ENCODE measurements at places on chromosomes 4 and X.

GRCh38 chr4:15702941-15703403 is at the start of gene BST1:
TSS of gene BST1 (plus strand) at chr4:15703065. CDS start at chr4:15703145, 80 bp downstream.
- DNase-seq: peak; percentile 21

GRCh38 chr4:5710961-5711478 is at the start of gene EVC:
TSS of gene EVC (plus strand) at chr4:5711201. CDS start at chr4:5711381, 180 bp downstream.
- DNase-seq: no peak

DNA sequence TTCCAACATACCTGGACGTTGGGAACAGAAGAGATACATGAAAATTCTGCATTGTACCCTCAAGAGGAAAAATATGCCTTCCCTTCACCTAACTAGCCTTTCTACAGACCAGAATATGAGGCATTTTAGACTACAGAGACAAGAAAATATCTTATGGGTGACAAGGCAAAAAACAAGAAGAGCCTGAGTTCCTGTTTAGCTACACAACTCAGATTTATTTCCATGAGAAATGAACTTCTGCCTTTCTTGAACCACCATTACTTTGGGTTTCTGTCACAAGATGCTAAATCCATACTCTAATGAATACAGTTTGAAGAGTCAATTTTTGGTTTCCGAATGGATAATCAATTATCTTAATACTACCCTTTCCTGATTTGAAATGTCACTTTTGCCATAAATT is 18.7 kb downstream of the RCHY1 start:
- no peak for DNase-seq

- no peak for DNase-seq
These were observed 605 bp upstream of the FAT1 start for GRCh38 chr4:186724058-186724863.

DNA sequence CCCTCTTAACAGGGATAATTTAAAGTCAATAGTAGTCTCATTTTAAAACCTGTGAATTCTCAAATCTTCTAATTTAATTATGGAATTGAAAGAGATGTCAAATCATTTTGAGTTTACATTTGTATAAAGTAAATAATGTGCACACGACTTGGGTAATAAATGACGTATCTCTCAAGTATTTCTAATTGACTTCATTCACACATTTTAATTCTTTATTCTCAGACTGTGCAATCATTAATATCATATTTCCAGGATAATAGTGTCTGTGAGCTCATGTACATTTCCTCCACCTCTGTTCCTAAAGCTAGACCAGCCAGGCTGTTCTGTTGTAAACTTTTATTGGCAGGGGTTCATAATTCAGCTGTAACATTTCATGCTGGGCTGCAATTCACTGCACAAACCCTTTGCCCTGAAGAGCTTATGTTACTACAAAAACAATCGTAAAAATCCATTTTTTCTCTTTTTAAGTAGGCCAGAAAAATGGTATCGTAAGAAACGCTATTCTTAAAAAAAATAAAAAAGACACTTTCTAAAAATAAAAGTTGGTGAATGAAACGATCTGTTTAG is 1103.1 kb upstream of the TENM3 start:
- DNase-seq: no peak

DNA sequence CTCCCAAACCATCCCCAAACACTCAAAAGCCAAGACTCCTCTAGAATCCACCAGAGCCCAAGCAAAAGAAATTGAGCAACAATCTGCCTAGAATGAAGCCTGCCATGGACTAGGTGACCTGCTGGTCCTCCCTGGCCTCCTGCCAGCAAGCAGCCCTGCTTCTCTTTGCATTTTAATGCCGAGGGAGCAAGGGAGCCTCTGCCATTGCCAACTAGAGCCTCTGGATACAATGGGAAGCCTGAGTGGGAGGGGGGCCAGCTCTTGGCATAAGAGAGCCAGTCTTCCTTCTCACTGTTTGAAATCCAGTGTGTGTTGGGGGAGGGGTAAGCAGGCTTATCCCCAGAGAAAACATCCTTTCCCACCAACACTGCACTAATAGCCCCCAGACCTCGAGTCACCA is 1.5 kb upstream of the GDPD2 start:
- no peak for DNase-seq

GRCh38 chr4:41638866-41639265 is 100.9 kb downstream of the LIMCH1 start:
- DNase-seq: no peak

GRCh38 chr4:186840222-186840701 is 116.6 kb upstream of the FAT1 start:
- no peak for DNase-seq

DNA sequence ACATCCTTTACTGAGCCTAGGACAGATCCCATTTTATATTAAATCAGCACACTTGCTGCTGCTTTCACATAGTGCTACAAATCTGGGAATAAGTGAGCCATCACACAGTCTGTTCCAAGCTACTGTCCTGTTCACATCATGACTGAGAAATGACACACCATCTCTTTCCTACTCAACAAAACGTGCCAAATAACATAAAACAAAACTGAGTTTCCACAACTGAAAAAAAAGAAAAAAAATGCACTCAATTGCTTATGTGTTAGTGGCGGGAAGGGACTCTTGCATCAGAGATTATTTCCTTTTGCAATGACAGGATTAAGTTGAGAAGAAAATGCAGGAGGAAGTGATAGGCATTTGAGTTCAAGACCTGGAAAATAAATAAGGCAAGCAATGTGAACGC is 109.0 kb downstream of the SHROOM4 start:
- DNase-seq: no peak

GRCh38 chrX:40240844-40241243 is 143.1 kb upstream of the BCOR start:
- DNase-seq: no peak

GRCh38 chr4:24720436-24720835 is 74.9 kb upstream of the SOD3 start:
- DNase-seq: no peak

- DNase-seq: no peak
These were observed 58.5 kb upstream of the NHSL2 start for GRCh38 chrX:71852182-71852581.

DNA sequence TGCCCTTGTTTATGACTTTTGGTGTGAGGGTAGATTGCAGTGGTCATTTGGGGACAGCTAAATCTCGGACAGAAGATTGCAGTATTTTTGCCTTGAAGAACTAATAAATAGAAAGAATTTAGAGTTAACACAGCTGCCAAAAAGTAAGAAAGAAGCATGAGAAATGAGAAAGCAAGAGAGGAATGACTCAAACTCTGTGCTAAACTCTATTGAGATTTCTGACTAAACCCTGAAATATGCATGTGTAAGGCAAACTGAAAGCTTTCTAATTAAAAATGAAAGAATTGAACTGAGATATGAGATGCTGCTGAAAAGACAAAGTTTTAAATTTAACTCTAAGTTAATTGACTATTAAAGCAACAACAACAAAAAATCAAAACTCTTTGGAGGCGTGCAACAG is 791.3 kb downstream of the RAB28 start:
- DNase-seq: no peak

GRCh38 chr4:149572716-149573115 is 242.9 kb downstream of the IQCM start:
- DNase-seq: no peak

DNA sequence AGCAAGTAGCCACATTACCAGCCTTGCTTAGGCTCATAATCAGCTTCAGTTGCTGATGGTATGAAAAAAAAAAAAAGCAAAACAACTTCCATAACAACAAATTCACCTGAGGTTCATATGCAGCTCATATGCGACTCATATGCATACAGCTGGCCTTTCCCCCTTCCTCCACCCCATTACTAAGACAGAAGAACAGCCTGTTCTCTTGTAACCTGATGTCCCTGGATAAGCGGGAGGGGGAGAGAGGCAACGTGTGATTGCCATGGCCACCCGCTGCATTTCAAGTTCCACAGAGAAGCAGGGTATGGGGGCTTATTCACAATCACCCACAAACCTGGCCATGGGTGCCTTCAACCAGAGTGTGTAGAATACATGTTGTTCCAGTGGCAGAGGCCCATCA is 95.1 kb upstream of the DGKK start:
- DNase-seq: no peak

DNA sequence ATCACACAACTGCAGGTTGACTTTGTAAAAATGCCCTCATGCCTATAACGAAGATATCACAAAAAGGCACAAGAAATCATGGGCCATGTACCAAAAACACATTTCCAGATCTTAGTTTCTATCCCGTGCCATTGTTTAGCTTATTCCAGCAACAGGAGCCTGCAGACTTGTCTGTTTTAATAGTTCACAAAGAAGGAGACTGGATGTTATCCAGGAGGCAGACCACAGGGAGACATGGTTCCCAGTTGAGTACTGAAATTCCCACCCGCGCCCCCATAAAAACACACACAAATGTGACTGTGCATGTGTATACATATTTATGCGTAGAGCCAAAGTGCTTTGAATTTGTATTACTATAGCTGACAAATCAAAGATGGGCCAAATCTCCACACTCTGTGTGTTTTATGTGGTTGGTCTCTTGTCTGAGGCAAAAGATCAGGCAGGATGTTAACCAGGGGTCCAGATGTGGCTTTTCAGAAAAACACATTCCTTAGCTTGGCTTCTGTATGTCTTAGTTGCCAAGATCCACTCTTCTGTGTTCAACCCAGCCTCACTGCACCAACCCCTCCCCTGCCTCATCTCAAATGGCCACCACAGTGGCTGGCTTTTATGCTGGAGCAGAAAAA is 469.2 kb upstream of the DIPK2B start:
- DNase-seq: no peak

DNA sequence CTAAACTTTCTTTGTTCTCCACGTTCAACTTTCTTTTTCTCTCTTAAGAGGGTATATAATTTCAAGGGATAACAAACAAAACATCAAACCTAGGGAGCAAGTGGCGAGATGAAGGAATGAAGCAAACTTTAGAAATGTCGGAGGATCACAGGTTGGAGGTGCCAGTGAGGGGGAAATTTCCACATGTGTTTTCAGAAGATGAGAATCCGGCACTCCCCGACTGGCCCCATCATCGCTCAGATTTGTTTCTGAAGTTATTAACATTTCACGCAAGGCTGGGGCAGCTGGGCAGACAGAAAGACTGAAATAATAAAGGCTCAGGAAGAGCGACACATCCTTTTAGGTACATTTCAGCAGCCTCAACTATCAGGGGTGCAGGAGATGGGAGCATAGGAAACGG is 134.9 kb downstream of the SMIM20 start:
- no peak for DNase-seq

DNA sequence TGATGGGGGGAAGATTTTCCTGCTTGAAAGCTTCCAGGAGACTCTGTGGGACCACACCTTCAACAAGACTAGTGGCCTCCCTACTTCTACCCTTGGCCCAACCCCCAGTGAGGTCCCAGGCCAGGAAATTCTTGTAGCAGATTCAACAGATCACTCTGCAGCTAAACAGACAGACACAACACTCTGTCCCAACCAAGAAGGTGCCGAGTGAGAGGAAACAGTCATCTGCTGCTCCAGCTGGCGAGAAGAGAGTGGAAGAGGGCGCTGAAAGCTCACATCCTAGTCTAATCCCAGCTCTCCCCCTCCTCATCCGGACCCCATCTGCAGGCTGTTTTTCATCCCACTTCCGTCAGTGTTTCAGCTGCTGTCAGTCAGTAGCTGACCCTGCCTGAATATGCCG is 63.4 kb downstream of the CHRDL1 start:
- no peak for DNase-seq

- no peak for DNase-seq
These were observed 11.7 kb downstream of the OTUD5 start for GRCh38 chrX:48945517-48946348.

GRCh38 chr4:36165631-36166005 is 78.7 kb downstream of the ARAP2 start:
- no peak for DNase-seq

DNA sequence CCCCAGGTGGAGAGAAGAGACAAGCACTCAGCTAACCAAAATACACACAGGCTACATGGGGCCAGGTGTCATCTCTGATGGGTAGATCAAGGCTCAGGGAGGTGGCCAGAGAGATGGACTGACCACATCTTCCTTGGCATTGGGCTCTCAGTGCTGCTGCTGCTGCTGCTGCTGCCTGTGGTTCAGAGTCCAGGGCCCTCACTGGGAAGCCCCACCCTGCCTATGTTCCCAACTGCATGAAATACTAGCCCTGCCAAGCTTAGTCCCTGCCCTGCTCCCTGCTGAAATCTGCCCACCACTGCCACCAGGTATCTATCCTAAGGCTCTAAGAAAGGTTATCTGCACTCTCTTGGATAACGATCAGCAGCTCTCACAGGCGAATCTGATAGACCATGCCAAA is 118.7 kb downstream of the EFHC2 start:
- no peak for DNase-seq

- no peak for DNase-seq
These were observed 131.7 kb upstream of the VCX3A start for GRCh38 chrX:6666624-6667023.

- no peak for DNase-seq
These were observed 321.3 kb downstream of the PTTG2 start for GRCh38 chr4:38281371-38282071.

DNA sequence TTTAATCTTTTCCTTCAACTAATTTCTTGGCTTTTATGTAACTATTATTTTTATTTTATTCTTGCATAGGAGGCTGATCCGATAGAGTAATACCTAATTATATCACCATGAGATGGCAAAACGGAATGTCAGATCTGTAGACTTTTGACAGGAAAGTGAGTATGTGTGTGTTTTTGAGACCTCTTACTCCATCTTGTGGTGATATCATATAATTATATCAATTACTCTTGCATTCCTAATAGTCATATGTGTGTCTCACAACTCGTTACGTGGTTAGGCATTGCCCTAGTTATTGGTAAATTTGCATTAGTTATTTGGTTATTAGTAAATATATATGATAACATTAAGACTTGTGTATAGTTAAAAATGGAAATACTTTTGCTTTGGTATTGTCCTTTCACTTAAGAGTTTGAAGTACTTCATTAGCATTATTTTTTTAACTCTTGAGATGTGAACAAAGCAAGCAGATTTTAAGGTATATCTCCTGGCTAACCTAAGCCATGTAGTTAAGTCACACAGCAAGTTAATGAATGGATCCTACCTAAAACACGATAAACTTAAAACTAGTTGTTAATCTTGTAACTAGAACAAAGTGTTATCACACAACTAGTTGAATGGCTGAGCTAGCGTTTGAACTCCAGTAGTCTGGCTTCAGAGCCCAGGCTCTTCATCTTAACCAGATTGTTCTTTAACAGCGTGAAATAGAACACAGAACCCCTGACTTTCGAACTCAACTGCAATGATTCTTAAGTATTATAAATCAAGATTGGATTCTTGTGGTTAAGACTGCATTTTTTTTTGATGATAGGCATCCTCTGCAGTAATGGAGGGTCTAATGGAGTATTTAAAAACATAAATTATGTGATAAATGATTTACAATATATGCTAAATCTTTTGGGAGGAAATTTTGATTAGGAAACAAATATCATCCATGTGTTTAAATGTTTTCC is 67.1 kb downstream of the PGRMC2 start:
- no peak for DNase-seq

- no peak for DNase-seq
These were observed 260.5 kb downstream of the TMA16 start for GRCh38 chr4:163755013-163755412.

GRCh38 chr4:127327491-127327890 is 305.3 kb upstream of the INTU start:
- no peak for DNase-seq

GRCh38 chr4:20684852-20685763 is 15.2 kb upstream of the PACRGL start:
- no peak for DNase-seq

GRCh38 chr4:33060674-33061542 is 2340.7 kb downstream of the PCDH7 start:
- no peak for DNase-seq
